ENCODE measurements at places on chromosomes 6 and 20.

DNA sequence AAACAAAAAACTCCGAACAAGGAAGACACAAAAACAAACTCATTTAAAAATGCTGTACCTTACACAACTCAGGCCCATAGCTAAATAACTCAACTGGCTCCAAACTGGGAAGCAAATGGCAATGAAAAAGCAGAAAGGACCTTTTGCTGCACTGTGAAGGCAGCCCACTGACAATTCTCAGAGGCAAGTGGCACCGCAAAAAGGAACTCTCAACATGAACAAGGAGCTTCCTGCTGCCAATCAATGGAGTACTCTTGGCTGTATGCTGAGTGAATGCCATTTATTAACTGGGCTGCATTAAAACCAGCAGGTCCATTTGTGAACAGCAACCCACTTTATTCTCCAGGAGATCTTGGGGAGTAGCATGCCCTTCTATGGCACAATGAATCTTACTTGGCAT lies 209.9 kb downstream of the PTPRK start:
- DNase-seq = no peak

GRCh38 chr6:2821554-2821953 lies 20.1 kb downstream of the SERPINB1 start:
- DNase-seq = no peak

- no peak for DNase-seq
Observed at GRCh38 chr6:166087852-166088251, 79.8 kb downstream of the TBXT start.

DNA sequence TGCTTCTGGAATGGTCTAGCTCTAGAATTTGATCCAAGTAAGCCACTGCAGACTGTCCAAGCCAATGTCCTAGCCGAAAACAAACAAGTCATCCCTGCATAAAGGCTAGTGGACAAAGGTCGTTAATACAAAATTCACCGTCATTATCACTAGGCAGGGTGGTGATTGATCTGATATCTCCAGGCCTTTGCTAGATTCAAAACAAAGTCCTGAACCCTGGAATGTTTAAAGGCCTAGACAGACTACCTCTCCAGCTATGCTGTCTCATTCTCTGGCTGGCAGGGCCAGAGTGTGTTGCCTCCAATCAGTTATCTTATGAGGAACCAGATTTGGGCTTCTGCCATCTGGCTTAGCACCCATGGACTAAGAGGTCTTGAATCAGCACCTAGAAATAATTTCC lies 38.3 kb downstream of the MAP7 start:
- DNase-seq = no peak

DNA sequence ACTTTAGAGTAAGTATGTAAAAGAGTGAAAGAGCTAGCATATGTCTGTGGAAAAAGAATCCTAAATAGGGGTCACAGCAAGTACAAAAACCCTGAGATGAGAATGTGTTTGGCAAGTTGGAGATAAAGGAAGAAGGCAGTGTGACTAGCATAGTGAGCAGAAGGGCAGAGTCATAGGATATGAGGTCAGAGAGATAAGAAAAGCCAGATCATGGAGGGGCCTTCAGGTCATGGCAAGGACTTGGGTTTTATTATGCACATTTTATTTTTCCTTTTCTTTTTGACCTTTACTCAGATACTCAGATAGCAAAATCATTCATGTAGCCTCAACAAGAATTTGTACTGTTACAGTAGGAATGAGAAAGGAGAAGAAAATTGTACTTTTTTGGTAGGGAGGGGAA lies 138.0 kb downstream of the GJA1 start:
- DNase-seq = no peak

DNA sequence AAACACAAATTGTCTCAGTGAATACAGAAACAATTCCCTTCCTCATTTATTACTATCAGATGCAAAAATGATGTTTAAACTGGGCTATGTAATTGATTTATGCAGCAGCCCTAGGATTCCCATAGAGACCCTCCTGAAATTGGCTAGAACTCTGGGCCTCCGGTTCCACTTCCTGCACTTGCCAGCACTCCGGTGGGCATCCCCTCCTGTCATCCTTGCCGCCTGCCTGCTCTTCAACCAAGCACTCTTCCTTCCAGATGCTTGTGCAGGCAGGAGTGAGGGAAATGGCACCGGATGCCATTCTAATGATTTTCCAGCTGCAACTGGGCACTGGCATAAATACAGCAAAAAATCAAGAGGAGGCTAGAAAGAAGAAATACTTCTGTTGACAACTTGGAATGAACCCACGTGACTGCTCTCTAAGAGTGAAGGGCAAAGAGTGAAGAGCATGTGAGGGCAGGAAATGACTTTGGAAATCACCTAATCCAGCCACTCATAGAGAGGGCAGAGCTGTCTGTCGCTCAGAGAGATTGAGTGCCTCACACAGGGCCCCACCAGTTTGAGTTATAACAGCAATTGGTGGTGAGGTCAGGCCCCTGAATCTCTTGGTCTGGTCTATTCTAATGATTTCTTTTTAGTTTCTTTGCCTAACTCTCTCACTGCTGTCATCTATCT lies 3.7 kb upstream of the NEDD9 start:
- DNase-seq = no peak

Data from astrocyte of the cerebellum (primary cell).